ENCODE measurements at places on chromosomes 5 and 9.

- peaks cover 39% of the 10 kb centered on the region for H3K27me3 ChIP-seq
- no peak overlapping the region for H3K4me3 ChIP-seq
- H3K27ac ChIP-seq, result no peak overlapping the region
Measured at GRCh38 chr5:7925961-7926695, 57.2 kb downstream of the MTRR start.

DNA sequence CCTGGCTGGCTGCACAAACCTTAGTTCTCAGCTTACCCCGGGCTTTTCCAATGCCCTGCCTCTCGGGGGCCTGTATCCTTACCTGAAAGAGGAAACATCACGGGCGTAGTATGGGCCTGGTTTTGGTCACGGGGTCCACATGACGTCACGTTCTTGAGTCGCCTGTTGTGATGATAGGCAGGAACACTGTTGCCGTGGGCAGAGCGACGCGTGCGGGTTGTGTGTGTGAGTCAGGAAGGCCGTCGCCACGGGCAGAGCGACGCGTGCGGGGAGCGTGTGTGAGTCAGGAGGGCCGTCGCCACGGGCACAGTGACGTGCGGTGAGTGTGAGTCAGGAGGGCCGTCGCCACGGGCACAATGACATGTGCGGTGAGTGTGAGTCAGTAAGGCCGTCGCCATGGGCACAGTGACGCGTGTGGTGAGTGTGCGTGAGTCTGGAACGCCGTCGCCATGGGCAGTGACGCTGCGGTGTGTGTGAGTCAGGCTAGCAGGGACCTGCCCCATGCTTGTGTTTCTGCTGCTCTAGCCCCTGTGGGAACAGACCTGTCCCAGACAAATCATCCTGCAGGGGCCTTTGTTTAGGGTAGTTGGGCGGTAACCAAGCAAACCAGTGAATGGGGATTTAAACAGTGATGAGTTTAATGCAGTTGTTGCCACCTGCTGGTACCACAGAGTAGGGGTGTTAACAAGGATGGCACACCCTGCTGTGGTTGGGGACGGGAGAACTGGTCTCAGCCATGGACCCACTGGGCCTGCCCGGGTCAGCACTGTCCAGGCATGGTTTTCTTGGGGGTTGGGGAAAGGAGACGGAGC is 19.8 kb downstream of the TRIP13 start:
- H3K27me3 ChIP-seq, result no peaks in the 10 kb centered on the region
- peak; percentile 72 for DNase-seq
- H3K36me3 ChIP-seq, result peaks cover 2% of the 10 kb centered on the region
- H3K27ac ChIP-seq, result peak overlapping the region; percentile 98

DNA sequence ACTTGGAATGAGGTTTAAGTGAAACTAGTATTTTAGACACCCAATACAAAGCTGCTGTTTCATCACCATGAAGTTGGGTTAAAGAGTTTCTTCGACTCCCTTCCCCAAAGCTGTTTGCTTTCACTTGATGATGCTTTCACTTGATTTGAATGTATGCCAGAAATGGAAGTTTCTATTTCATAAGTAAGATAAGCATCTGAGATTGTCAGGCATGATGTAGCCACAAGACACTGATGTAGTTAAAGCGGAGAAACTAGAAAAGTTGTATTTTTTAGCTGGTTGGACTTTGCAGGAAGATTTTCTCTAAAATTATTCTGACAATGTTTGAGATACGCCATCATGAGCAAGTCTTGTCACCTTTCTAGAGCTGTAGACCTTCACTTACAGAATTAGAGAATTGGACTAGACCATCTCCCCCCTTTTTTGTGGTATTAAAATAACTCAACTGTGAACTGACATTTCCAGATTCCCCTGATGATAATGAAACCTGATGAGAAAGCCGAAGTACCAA is 20.0 kb downstream of the MOCS2 start:
- peak overlapping the region; percentile 79 for H3K27ac ChIP-seq
- no peaks in the 10 kb centered on the region for H3K27me3 ChIP-seq
- peaks cover 15% of the 10 kb centered on the region for H3K4me1 ChIP-seq
- peak overlapping the region; percentile 76 for H3K4me3 ChIP-seq
- DNase-seq, result no peak

- H3K4me3 ChIP-seq, result no peak overlapping the region
- H3K4me1 ChIP-seq, result no peaks in the 10 kb centered on the region
- no peak overlapping the region for H3K27ac ChIP-seq
Measured at GRCh38 chr9:30609713-30610112, 1774.7 kb upstream of the ACO1 start.

GRCh38 chr9:93996863-93997262 is 41.7 kb upstream of the BARX1 start:
- DNase-seq, result no peak
- peaks cover 14% of the 10 kb centered on the region for H3K27me3 ChIP-seq
- no peak overlapping the region for H3K27ac ChIP-seq
- no peak overlapping the region for H3K4me3 ChIP-seq
- no peaks in the 10 kb centered on the region for H3K4me1 ChIP-seq
